ENCODE measurements at places on chromosomes 2 and 18.

GRCh38 chr2:28360718-28361293 is 31.9 kb upstream of the FOSL2 start:
- DNase-seq = peak; percentile 45

- DNase-seq = no peak
These were observed 125.5 kb downstream of the LOXHD1 start for GRCh38 chr18:46531482-46531881.

- DNase-seq = no peak
These were observed 299.9 kb upstream of the SALL3 start for GRCh38 chr18:78679613-78680260.

DNA sequence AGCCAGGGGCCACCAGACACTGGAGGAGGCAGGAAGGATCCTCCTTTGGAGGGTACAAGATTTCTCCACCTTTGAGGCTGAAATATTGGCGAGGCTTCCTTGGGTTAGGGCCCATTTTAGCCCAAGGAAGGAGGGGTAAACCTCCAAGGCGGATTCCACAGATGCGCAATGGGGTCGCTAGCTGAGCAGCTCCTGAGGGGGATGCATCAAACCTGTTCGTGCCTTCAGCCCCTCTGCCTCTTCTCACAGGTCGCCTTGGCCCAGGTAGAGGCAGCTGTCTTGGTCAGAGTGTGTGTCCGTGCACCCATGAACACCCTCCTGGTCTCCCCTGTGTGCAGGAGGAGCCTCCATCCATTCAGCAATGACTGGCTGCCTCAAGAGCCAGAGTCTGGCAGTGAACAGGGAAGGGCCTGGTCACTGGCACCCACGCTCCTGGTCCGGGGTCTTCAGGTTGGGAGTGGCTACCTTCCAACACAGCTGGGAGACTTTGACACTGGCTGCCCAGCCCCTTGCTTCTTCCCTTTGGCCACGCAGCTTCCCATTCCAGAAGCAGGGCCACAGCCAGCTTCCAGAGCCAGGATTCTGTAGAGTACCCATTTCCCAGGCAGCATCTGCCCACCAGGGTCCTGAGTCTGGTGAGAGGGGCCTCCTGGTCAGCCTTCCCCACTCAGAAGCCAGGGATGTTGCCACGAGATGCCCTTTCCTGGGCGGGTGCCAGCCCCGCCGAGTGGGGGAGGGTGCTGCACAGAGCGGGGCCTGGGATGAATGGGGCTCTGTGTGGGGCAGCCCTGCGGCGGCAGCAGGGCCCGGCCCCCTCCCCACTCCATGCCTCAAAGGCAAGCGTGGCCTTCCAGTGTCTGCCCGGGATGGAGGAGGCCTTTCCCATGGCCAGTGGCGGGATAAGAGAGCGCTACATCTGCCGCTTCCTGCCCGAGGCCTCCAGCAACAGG is 95.8 kb upstream of the GPC1 start:
- DNase-seq = no peak

DNA sequence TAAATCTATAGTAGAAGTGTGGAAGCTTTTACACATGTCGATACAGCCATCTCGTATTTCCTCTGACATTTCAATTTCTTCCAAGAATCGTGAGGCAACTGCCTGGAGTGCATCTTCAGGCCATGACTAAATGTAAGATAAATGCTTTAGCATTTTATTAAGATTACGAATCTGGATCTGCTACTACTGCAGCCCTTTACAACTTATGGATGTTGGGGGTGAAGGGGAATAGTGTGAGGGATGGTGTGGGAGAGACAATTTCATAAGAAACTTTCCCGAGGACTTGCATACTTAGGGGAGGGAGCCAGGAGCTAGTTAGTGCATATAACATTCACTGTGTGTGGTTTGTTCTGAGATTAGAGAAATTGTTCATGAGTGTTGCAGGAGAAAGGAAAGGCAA is 204.8 kb downstream of the SLC39A10 start:
- DNase-seq = no peak

DNA sequence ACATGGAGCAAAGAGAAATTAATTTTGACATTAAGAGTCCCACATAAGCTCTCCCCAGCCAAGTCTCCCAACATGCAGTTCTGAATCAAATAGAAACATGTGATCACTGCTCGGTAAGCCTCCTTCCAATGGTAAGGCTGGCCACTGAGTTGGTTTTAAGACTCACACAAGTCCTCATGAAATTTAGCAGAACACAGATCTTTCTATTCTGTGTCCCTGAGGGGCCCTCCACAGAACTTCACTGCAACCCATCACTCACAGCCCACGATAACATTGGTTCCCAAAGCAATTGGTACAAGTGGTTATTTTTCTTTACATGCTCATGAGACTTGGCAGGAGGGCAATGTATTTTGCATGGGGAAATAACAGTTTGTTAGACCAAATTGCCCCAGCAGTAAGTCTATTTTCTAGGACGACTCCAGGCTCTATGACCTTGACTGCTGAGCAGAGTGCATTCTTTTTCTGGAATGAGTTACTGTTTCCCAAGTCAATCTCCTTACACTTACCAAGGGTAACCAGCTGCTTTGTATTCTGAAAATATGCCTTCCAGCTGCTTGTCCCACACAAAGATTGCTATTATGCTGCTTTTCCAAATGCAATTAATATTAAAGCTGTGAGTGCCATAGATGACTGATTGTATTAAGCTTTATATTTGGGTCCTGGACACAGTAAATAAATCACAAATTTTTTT is 142.3 kb upstream of the TANK start:
- no peak for DNase-seq

DNA sequence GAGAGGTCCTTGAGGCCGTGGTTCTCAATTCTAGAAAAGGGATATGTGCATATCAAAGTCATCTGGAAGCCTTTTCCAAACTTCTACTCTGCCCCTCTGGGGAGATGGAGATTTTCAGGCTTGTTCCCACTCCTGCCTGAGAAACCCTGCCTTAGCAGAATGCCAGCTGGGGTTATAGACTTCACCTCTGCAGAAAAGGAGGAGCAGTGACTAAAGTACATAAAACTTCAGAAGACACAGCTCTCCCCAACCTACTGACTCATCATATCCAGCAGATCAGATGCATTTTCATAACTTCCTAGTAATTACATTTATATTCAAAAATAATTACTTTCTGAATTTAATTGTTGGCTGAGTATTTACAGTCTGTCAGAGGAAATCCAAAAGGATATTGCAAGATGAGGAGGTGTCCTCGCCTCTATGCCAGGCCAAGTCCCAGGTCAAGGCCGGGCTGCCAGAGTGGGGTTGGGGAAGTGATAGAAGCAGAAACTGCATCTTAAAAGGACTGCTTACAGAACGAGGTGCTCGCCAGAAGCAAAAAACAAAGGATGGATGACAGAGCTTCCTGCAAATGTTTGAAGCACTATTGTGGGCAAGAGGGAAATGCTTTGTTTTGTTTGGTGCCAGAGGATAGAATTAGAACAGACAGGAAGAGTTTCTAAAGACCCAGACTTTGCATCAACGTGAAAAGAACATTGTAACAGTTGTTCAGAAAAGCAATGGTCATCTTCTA is 75.6 kb upstream of the APCDD1 start:
- no peak for DNase-seq

- DNase-seq = no peak
These were observed 655.9 kb downstream of the GALR1 start for GRCh38 chr18:77905449-77906055.

GRCh38 chr2:141932261-141932660 is 198.6 kb downstream of the LRP1B start:
- DNase-seq = no peak

GRCh38 chr2:45763255-45763654 is 111.8 kb downstream of the PRKCE start:
- no peak for DNase-seq

- no peak for DNase-seq
These were observed 1.5 kb downstream of the ZC3H8 start for GRCh38 chr2:112253261-112253815.

GRCh38 chr2:83823229-83823628 is 635.9 kb downstream of the SUCLG1 start:
- no peak for DNase-seq

DNA sequence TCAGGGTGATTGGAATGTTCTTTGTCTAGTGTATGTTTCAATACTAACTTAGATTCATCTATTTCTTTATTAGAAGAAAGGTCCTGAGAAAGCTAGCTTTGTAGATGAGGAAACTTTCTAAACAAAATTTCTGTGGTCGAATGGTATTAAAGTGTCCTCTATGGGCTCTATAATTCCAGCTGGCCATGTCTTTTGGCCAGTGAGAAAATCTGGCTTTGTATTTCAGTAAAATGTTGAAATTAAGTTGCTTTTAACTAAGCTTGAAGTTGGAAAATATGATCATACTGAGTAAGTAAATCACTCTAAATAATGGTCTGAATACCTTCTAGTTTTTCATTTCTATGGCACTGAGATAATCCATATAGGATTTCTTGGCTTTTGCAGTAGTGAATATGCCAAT is 148.8 kb downstream of the RDH14 start:
- DNase-seq = no peak

DNA sequence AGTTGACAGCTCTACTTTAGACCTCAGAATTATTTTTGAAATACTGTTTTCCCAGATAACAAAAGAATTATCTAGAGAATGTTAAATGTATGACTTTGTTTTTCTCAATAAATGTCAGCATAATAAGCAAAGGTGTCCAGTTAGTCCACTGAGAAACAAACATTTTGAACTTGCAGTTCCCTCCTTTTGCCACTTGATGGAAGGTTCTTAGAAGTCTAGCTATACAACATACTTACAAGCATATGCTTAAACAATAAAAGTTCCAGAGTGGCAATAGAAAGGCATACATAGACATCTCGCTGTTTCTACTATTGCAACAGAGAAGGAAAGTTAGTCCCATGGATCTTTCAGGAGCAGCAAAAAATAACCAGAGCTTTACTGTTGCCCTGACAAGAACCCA is 11.8 kb downstream of the NDUFA10 start:
- no peak for DNase-seq

DNA sequence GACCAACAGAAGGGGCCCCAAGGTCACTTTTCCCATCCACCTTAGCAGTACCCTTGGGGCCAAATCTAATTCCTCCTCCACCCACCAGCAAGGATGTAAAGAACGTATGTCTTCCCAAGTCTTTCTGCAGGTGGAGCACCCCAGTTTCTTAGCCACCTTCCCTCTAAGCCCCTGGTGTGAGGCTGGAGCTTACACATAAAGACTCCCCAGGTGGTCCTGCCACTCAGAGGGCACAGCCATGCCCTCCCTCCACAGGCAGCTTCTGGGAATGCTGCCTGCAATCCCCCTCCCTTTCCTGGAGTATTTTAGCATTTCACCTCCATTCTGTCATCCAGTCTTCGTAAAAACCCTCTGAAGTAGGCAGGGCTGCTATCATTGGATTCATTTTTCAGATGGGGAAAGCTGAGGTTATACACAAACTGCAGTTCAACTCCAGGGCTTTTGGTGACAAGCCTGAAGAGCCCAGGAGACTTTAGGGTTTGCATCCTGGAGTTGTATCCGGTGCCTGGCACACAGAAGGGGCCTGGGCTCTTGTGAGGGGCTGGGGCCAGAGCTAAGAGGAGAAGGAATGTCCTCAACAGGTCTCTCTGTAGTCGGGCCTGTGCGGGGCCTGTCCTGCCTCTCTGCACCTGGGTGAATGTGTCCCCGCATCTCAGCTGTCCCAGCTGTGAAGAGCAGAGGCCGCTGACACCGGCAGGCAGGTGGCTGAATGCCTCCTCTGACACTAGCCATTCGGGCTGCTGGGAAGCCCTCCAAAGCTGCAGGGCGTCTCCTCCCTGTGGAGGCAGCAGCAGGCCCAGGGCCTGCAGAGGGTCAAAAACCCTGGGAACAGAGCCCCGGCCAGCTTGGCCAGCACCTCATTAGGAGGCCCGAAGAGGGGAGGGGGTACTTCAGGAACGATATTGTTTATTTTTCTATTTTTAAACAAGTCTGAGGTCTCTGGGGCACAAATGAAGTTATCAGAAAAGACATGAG is 27.6 kb downstream of the CIB4 start:
- no peak for DNase-seq

GRCh38 chr18:48454261-48454757 is 45.1 kb upstream of the ZBTB7C start:
- DNase-seq = no peak

- DNase-seq = peak; percentile 66
These were observed 35.6 kb downstream of the EPAS1 start for GRCh38 chr2:46332686-46333281.

- no peak for DNase-seq
These were observed 31.1 kb downstream of the DOK1 start for GRCh38 chr2:74585406-74586185.

GRCh38 chr2:217952409-217952808 is 50.4 kb downstream of the TNS1 start:
- DNase-seq = peak; percentile 27

DNA sequence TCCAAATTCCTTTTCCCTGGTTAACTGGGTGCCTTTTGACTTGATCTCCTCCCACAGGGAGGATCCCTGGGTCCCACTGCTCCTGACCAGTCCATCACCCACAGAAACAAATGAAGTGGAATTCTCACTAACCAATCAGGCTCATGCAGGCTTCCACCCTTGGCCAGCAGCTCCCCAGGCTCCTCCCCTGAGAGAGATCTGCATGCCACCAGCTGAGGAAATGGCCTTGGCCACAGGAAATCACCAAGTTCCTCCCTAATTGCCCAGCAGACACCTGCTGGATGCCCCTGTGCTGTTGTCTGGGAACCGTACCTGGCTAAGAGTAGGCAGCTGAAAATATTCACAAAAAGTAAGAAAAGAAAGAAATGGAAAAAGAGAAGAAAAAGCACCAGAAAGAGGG is 207.4 kb downstream of the NCK2 start:
- no peak for DNase-seq

DNA sequence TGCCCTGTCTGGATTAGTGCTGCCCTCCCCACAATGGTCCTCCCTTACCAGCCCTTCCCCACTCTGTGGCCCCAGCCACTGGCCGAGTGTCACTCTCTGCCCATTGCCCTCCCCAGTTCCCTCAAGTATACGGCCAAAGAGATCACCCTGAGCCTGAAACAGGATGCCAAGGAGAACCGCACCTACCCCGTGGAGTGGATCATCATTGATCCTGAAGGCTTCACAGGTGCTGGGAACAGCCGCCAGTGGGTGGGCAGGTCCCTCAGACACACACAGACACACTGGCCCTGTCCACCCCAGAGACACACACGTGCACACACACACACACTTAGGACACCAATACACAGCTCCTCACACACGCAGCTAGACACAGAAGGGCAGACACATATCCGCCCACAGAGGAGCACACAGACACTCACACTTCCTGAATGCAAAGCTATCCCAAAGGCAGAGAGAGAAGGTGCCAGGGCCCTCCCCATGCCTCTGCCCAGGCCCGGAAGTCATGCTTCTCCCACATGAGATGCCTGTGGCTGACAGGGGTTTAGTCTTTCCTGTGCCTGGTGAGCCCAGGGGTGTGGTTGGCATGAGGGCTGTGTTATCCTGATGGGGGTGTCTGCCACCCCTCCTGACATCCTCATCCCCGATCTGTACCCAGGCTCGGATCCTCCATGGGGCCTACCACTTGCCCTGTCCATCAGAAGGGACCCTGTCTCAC is 2.9 kb downstream of the CHRND start:
- DNase-seq = no peak

GRCh38 chr2:235536711-235537110 is 42.9 kb downstream of the AGAP1 start:
- no peak for DNase-seq

GRCh38 chr2:46177461-46178089 is 119.6 kb upstream of the EPAS1 start:
- peak; percentile 22 for DNase-seq

GRCh38 chr18:55763805-55764204 is 175.8 kb upstream of the TCF4 start:
- no peak for DNase-seq

All from right lobe of liver (tissue), 6 donors.